ENCODE measurements at places on chromosomes 12 and 14.

DNA sequence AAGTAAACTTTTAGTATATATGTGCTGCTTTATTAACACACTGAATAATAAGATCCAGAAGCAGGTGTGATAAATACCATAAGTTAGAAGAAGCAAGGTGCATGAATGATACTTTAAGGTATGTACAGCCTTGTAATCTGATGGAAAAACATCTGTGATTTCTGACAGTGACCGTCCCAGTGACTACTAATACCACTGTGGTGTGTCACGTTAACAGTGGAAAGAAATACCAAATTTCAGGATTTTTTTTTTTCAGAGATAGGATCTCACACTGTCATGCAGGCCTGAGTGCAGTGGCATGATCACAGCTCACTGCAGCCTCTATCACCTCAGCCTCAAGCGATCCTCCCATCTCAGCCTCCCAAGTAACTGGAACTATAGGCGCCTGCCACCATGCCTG lies 21.5 kb downstream of the SDS start:
- DNase-seq, result no peak

- DNase-seq, result no peak
These were observed 174.1 kb downstream of the CRADD start for GRCh38 chr12:93851257-93851671.

DNA sequence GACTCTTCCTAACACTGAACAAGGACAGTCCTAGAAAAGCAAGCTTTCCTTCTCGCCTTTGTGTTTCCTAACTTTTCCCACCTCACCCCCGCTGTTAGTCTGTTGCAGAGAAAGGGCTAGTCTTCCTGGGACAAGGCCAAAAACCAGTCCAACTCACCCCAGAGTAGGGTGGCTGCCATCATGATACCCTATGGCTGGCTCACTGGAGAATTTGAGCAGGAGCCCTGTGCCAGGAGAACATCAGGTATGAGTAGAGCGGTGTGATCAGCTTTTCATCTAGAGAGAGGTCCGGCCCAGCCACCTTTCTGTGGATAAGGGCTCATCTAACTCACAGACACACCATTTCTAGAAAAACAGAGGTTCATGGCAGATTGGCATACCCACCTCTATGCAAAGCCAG lies 16.7 kb upstream of the ZFP36L1 start:
- DNase-seq, result no peak

DNA sequence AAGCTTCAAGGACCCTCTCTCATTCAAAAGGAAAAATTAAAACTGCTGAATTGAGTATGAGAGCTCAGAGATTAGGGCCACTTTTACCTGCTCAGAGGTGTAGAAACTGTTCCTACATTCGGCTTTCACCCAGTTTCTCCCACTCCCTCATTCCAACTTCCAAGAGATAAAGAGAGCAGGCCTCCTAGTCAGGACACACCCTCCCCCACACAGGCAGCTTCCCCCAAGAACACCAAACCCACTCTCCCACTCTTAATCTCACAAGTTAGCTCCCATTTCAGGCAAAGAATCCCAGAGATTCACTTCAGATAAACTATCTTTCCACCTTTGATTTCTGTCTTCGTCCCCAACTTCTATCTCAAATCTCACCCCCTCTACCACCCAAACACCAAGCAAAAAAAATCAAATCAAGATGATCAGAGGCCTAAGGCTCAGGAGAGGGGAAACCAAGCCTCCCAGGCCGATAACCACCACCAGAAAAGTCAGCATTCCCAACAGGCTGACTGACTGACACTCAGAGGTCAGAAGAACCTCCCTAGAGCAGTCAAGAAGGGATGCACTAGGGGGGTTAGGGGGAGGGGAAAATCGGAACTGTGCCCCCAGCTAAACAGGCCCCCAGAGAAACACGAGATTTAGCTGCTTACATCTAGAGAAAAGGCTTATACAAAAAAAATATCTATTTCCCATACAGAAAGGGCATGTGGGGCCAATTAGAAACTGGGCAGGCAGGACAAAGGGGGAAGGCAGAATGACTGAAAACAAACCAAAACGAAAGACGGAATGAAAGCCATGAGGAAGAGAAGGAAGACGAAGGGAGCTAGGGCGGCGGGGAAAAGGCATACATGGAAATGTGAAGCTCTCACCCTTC lies 13.2 kb upstream of the CDH24 start:
- DNase-seq, result no peak

- peak; percentile 58 for DNase-seq
These were observed 59.8 kb upstream of the C12orf71 start for GRCh38 chr12:27142101-27142721.

DNA sequence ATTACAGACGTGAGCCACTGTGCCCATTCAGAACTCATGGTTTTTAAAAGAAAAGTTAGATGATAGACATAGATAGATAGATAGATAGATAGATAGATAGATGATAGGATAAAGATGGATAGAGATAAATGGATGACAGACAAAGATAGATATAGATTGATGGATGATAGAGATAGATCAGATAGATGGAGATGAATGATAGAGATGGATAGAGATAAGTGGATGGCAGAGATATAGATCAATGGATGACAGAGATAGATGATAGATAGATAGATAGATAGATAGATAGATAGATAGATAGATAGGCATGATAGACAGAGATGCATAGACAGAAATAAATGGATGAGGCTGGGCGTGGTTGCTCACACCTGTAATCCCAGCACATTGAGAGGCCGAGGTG lies 13.7 kb upstream of the SLC25A3 start:
- DNase-seq, result no peak

GRCh38 chr12:14366209-14367039 lies 942 bp downstream of the ATF7IP start:
- DNase-seq, result peak; percentile 76
